ENCODE measurements at places on chromosomes 11 and 22.

DNA sequence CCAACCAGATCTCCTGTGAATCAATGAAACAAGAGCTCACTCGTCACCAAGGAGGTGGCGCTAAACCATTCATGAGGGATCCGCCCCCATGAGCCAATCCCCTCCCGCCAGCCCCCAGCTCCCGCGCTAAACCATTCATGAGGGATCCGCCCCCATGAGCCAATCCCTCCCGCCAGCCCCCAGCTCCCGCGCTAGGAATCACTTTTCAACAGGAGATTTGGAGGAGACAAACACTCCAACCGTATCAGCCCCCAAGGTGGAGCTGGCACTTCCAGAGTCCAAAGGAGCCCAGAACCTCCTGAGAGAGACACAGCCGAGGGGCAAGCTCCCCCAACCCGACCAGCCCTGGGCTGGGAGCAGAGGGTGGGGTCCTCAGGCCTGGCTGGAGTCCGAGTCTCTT is 40.9 kb upstream of the PRR5 start:
- peak; percentile 87 for ATAC-seq

- ATAC-seq = no peak
These were observed 262.2 kb downstream of the BRD1 start for GRCh38 chr22:49565516-49565855.

DNA sequence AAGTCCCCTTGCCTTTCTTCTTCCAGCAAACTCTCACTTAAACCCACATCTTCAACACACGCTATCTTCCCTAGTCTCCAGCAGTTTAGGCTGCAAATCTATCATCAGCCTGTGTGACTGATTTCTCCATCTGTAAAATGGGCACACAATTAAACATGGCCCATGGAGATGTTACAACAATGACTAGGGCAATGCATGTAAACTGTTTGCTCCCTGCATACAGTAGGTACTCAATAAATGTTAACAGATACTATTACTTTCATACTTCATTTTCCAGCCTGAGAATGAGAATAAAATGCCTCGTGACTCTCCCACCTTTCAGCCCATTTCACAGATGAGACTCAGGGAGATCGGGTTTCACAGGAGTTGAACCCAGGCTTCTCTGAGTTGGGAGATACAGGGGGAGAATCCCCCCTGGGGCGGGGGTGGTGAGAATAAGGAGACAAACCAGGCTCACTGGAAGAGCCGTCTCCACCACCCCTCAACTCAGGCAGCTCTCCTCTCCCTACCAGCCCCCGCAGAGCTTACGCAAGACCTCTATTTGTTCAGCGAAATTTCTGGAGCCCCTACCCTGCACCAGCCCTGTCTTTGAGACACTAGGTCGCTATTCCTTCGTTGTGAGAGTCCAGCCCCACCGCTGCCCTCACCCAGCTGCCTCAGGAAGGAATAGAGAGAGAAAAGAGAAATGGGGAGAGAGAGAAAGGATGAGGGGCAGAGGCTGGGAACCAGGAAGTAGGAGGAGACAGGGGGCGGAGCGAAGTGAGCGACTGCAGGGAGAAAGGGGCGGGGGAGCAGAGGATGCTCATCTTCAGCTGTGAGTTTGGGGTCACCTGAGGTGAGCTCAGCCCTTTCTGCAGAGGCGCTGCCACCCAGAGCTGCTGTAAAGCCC is 42.1 kb upstream of the KLHL35 start:
- peak; percentile 64 for ATAC-seq

GRCh38 chr11:104763930-104764709 is 134.1 kb downstream of the CASP12 start:
- ATAC-seq = no peak

DNA sequence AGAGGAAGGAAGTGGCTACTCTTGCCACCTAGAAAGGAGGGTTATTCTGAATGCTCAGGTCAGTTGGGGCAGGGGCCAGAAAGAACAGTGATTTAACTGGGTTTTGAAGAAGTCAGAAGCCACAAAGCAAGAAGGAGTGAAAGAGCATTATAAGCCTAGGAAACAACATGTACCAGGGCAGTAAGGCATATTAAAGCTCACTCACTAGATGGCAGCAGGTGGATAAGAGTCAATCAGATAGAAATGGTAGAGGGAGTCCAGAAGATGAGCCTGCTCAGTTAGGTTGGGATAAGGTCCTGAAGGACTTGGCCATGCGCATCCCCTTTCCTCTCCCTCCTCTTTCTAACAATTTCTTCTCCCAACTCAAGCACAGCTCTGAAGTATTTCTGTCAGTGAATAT is 22.0 kb upstream of the PATE1 start:
- ATAC-seq = no peak

GRCh38 chr11:35680506-35680905 is 17.9 kb downstream of the TRIM44 start:
- no peak for ATAC-seq

DNA sequence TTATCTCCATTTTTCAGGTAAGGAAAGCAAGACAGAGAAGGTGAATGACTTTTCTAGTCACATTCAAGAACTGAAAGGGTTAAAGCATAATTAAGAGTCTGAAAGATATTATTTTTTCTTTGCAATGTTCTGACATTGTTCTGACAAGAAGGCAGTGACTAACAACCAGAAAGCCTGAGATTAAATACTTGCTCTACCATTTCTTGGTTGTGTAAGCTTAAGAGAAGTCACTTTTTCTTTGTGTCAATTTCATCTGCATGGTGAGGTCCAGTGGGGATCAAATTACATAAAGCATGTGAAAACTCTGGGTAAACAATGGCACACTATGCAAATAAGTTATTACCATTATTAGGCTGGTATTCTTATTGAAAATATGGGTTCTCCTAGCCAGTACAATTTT is 73.7 kb downstream of the PHF21A start:
- no peak for ATAC-seq

DNA sequence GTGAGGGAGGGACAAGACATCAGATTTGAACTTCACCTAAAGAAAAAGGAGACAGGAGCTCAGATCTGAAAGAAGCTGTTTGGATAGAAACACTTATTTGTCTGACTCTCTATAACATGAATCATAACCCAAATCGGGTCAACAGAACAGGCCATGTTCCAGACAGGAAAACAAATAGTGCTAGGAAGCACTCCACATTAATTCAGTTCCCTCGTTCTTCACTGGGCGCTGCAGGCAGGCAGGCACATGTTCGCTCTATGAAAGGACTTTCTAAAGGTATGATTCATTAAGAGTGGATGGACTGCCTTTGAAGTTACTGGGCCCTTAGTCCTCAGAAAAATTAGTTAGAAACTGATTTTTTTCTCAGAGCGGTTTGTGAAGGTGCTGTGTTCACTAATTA is 137.5 kb upstream of the TRPC6 start:
- no peak for ATAC-seq

DNA sequence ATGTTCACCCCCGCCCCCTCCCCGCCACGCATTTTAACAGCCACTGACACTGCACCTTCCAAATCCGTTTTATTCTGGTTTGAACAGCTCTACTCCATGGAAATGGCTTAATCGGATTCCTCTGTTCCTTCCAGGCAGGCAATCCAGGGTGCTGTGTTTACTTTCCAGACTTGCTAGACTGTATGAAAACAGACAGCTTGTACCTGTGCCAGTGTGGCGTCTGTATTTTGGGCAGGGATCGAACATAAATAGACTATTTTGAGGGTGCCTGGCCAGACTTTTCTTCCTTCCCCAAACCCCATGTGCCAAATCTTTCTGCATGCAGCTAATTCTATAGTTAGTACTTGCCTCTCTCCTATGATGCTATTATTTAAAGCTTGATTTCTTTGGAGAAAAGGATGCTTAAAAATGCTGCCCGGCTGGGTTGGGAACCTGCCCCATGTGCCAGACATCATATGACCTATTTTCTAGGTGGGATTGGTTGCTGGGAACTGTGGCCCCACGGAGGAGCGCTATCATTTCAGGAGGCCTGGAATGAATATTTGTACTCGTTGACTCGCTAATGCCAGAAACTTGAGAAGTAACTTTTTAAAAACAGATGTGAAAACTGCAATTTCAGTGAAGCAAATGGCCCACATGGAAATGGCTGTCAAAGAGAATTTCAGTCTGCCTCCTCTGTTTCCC is 814.8 kb downstream of the BRD1 start:
- ATAC-seq = no peak

DNA sequence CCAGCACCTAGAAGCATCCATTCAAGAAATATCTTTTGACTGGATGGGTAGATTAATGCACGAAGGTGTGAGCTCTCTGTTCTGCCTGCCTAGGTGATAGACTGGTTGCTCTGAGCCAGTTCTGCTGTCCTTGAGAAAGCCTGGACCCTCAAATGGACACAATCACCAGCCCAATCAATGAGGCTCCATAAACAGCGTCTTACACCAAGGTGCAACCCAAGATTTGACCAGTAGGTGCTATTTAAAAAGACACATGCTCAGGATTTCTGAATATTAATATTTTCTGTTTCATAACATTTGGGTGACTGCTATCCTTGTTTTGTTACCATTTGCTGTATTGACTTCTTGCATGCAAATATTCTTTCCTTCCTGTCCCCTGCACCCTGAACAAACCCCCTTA is 39.0 kb downstream of the PAMR1 start:
- ATAC-seq = no peak

DNA sequence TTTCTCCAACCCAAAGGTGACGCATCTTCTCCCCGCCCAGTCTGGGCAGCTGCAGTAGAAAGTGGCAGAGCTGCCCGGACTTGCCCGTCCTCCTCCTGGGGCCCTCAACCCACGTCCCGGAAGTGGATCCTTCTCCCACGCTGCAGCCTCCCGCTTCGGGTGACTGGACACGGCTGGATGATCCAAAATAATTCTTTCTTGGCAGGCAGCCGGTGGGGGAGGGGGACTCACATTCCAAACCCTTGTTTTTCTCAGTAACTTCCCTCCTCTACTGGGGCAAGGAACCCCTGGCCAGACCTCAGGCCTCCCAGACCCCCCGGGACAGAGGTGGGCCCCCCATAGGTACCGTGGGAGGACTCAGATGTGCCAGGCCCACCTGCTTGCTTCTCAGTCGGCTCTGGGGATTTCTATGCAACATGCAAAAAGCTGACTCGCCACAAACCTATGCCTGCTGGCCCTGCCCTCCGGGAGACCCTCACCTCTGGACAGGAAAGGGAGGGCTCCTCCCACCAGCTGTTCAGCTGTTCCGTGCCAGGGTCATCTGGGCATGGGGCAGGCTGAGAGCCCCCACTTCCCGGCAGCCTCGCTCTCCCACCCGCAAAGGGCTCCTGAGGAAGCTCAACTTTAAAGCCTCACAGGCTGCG is 1.4 kb downstream of the PLXNB2 start:
- peak; percentile 7 for ATAC-seq

DNA sequence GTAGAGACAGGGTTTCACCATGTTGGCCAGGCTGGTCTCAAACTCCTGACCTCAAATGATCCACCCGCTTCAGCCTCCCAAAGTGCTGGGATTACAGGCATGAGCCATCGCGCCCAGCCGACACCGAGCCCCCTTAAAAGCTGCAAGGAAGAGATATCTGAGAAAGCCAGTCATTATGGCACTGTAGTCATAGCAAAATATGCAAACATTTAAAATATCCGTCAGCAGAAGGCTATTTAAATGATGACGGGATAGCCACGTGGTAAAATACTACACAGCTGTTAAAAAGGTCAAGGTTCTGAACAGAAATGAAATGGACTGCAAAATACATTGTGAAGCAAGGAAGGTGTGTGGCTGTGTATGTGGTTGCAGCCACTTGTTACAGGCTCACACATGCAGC is 6.4 kb upstream of the CCDC88B start:
- no peak for ATAC-seq

DNA sequence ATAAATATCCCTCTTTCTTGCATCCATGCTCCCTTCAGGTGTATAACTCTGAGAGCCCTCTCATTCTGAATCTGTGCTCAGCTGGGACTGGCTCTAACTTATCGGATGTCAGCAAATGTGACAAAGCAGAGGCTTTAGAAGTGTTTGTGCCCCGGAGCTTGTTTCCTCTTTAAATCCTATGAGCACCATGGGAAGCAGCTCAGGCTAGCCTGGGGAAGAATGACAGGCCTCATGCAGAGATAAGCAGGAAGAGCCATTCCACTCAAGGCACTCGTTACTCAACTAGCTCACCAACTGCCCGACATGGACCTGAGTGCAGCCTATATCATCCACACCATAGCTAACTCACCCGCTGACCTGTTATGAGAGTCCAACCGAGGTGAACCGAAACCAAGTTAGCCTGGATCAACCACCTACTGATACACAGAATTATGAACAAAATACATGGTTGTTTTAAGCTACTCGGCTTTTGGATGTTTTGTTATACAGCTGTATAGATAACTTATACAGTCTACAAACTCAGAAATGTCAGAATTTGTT is 990.7 kb downstream of the NTM start:
- ATAC-seq = no peak

DNA sequence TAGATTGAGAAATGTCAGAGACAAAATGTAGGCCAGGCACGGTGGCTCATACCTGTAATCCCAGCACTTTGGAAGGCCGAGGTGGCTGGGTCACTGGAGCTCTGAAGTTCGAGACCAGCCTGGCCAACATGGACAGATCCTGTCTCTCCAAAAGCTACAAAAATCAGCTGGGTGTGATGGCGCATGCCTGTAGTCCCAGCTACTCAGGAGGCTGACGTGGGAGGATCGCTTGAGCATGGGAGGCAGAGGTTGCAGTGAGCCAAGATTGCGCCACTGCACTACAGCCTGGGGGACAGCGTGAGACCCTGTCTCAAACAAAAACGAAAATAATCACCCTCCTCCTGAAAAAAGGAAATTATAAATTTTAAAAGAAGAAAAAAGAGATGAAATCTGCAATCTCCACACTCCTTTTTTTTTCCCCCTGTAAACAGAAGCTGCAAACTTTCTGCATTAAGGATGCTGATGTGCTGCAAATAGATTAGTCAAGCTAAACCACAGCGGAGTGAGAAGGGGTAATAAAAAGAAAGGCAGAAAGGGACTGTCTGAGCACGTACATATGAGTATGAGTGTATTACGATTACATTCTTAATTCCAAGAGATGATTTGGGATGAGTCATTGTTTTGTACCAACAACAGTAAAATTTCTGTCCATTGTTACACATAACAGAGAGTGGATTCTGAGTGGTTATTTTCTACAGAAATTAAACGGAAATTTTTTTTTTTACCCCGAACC is 87.3 kb downstream of the SIK3 start:
- ATAC-seq = peak; percentile 97

DNA sequence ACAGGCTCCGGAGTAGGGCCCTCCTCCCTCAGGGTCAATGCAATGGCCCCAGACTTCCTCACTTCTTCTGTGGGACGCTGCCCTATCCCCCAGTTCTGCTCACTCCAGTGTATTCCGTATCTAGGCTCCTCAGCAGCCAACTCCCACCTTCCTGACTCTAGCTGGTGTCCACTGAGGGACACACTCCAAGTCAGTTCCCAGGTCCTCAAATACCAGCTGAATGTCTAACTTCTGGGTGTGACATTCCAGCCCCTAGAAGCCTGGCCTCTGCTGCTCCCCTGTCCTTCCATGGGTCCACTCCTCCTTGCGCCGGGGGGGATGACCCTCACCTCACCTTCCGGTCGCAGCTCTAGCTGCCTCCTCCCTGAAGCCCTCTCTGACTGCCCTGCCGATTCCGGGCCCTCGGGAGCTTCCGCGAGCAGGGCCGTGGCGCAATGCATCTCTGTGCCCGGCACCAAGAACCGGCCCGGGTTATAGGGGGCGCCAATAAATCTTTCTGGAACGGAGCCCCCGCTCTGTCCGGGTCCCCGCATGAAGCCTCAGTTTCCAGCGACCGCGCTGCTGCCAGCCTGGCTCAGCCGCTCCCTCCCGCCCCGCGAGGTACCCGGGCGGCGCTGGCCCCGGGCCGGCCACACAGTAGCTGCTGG is 15.4 kb downstream of the BAD start:
- no peak for ATAC-seq

GRCh38 chr11:130213979-130214281 is 54.3 kb downstream of the ST14 start:
- no peak for ATAC-seq
